ENCODE measurements at places on chromosomes 7 and 10. TPM values are rescaled to one million over a fixed set of nuclear protein-coding genes. Genes with fewer than 3 reads are reported as not detected.

DNA sequence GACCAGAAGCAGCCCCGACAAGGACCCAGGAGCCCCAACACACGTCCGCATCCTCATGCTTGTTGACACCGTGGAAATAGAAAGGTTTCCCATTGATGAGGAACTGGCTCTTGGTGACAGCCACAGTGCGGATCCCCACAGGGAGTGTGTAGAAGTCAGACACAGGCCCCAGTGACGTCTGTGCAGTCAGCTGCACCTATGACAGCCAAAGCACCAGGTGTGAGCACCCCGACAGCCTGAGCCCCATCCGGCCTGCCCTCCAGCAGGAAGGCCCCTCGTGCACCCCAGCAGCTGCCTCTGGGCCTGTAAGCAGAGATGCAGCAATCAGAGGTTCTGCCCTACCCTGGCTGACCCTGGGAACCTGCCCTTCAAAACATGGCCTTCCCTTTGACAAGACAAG, 7.1 kb downstream of the GUSB start:
- H3K27me3 ChIP-seq, result no peaks in the 10 kb centered on the region
- no peaks in the 10 kb centered on the region for H3K4me1 ChIP-seq
- H3K27ac ChIP-seq, result no peak overlapping the region
- no peak for DNase-seq

GRCh38 chr7:78191475-78192079, 393.0 kb downstream of the PHTF2 start:
- DNase-seq, result no peak
- H3K27ac ChIP-seq, result no peak overlapping the region
- no peaks in the 10 kb centered on the region for H3K4me1 ChIP-seq
- no peaks in the 10 kb centered on the region for H3K36me3 ChIP-seq
- no peak overlapping the region for H3K4me3 ChIP-seq
- H3K27me3 ChIP-seq, result no peaks in the 10 kb centered on the region

DNA sequence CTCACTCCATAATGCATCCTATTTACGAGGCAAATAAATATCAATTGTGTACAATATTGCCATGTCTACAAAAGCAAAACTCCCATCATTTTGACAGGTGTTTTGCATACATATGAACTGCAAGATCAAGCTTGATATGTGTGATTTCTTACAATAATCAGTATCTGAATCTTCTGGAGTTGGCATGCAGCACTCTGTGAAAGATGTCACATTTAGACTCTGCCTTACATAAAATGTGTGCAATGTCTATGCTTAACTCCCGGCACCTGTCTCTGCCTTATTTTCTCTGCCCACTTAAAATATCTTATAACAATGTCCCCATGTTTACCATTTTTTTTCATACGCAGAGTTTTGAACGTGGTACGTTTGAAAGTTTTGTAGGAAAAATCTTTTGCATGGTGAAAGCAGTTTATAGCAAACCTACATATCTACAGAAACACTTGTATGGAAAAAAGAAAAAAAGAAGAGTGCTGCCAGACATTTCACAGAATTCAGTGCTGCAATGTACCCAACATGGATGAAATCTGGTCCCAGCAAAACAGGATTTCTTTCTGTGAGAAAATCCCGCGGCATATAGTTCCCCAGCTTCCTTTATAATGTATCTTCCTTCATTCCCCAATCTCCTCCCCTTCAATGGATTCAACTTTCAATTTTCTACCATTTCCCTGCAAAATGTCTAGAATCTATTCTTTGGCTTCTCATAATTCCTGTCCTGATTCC, 114.1 kb upstream of the NRP1 start:
- no peaks in the 10 kb centered on the region for H3K27me3 ChIP-seq
- no peaks in the 10 kb centered on the region for H3K36me3 ChIP-seq
- H3K4me3 ChIP-seq, result no peak overlapping the region
- DNase-seq, result no peak

GRCh38 chr10:4067531-4067930, 282.5 kb upstream of the KLF6 start:
- H3K4me1 ChIP-seq, result peaks cover 3% of the 10 kb centered on the region
- H3K27me3 ChIP-seq, result no peaks in the 10 kb centered on the region
- no peak overlapping the region for H3K27ac ChIP-seq
- H3K36me3 ChIP-seq, result no peaks in the 10 kb centered on the region

GRCh38 chr10:33780961-33781360, 446.5 kb upstream of the NRP1 start:
- H3K4me3 ChIP-seq, result no peak overlapping the region
- H3K27me3 ChIP-seq, result no peaks in the 10 kb centered on the region
- H3K4me1 ChIP-seq, result no peaks in the 10 kb centered on the region

GRCh38 chr7:54546081-54546985, 4.2 kb downstream of the VSTM2A start:
- no peaks in the 10 kb centered on the region for H3K36me3 ChIP-seq
- no peaks in the 10 kb centered on the region for H3K27me3 ChIP-seq
- peaks cover 5% of the 10 kb centered on the region for H3K4me1 ChIP-seq
- DNase-seq, result no peak

- peaks cover 3% of the 10 kb centered on the region for H3K4me1 ChIP-seq
- no peaks in the 10 kb centered on the region for H3K27me3 ChIP-seq
- H3K4me3 ChIP-seq, result no peak overlapping the region
- H3K36me3 ChIP-seq, result no peaks in the 10 kb centered on the region
Measured at GRCh38 chr7:4781366-4782069, 6.1 kb downstream of the AP5Z1 start.

The PRSS58 gene
- total RNA-seq, result not detected

The ADAM8 gene
- total RNA-seq, result 5.9 TPM

The ECHS1 gene
- total RNA-seq, result 66.1 TPM

The TMEM140 gene
- 5.9 TPM for total RNA-seq

The HKDC1 gene
- 1.2 TPM for total RNA-seq

The CALCR gene
- not detected for total RNA-seq

The FGL2 gene
- 20.5 TPM for total RNA-seq

The PWWP2B gene
- 18.8 TPM for total RNA-seq
